Activated CD4-positive, alpha-beta T cell treated with anti-CD3 and anti-CD28 coated beads, Interleukin-2, amount 10 ng/mL, durations not matched to agents 24 days and 14 days (primary cell): ENCODE measurements at places on chromosomes 6 and 20.

DNA sequence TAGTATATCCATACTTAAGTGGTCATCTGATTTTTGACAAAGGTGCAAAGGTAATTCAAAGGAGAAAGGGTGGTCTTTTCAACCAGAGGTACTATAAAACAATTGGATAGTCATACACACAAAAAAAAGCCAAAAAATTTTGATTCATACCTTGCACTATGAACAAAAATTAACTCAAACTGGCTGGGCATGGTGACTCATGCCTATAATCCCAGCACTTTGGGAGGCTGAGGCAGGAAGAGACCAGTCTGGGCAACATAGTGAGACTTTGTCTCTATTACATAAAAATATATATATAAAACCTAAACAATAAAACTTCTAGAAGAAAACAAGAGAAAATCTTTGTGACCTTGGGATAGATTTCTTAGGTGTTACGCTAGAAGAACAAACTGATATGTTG is 43.8 kb upstream of the ADIG start:
- peak; percentile 14 for DNase-seq

DNA sequence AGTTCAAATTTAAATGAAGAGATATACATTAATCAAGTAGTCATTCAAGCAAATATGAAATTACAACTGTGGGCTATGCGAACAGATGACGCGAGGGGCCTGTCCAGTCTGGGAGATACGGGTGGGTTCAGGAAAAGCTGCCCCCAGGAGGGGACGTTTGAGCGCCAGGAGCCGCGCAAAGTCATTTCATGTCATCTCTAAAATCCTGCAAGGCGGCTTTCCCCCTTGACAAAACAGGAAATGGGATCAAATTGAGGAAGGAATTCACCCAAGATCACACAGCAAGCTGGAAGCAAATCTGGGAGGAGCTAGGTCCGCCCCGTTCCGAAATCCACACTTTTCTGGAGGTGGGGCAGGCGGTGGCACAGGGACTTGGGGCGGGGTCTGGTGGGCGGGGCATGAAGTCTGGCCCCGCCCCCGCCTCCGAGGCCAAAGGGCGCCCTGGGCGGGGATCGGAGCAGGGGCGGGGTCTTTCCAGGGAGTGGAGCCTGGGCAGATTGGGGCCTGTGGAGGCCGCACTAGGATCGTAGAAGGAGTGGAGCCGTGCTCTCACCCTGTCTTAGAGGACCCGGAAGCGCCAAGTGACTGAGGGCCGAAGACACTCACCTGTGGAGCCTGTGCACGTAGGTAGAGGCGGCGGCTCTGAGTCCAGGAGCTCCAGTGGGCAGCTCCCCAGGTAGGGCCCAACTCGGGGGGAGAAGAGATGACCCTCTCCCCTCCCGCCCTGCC is at the start of gene LPIN3:
LPIN3 (plus strand) TSS at position 495 of the 729 bp plus-strand sequence. CDS start 4,983 bp downstream, outside the sequence.
- peak; percentile 87 for DNase-seq

DNA sequence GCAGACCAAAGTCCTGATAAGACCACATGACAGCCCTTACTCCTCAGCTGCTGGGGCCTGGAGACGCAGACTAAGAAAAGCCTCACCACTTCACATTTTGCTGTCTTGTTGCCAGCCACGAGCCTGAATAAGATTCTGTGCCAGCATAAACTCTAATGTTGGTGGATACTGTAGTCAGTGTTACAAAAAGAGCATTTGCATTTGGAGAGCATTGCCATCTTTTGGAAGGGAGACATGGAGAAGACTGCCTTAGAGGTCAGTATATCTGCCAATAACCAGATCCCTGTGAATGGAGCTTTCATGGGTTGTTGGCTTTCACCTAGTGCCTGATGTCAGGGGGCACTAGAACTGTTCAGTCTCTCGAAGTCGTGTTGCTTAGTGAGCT is 315.2 kb downstream of the ZFAND3 start:
- no peak for DNase-seq

GRCh38 chr20:16397086-16397485 is 176.2 kb downstream of the KIF16B start:
- no peak for DNase-seq

- DNase-seq, result no peak
Measured at GRCh38 chr6:89313006-89313405, 2.1 kb downstream of the GABRR2 start.

DNA sequence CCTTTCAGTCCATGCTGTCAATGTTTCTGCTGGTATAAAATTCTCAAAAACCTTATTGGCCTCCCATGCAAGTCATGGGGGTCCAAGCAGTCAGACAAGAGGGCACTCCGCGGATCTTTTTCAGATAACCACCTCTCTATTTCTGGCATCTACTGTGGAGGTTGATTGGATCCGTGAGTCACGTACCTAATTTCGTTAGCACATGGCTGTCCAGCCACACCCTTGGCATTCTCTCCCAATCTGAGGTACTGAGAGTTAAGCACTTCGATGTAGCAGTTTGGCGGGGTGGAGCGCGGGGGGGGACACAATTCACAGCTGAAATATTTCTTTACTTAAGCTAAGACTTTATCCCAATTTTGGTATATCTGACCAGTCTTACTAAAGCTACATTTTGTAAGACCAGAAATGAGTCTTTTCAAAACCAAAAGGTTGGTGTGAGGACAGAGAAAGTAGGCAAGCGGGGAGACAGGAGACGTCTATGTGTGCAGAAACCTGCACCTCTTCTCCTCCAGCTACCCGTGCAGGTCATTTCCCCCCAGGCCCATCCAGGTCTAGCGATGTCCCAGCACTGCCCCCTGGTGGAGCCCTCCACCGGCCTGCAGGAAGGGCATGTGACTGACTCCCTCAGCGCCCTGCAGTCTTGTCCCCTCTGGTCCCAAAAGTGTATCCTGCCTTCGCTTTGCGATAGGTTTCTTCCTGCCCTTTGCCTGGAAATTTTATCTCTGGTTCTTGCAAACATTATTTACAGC is 113.1 kb downstream of the ADAT2 start:
- peak; percentile 82 for DNase-seq

GRCh38 chr6:157723376-157723775 is 99.7 kb upstream of the SNX9 start:
- no peak for DNase-seq

GRCh38 chr20:47612670-47613069 is 111.0 kb downstream of the NCOA3 start:
- peak; percentile 55 for DNase-seq

GRCh38 chr6:3803627-3804468 is 45.3 kb upstream of the FAM50B start:
- no peak for DNase-seq

DNA sequence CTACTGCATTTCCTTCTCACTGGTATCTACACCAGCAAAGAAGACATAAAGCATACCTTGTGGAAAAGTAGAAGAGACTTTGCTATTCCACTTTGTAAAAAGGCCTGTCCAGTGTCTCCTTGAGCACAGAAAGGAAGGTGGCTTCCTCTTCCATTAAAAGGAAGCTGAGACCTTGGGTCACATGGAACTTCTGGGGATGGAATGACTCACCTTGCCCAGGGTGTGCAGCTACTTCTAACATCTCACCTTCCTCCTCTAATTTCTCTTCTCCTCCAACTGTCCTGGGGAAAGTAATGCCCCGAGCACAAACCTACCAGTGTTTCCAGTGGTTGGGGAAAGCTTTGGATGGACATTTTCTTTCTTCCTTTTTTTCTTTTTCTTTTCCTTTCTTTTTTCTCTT is 848.8 kb upstream of the MAP3K7 start:
- no peak for DNase-seq

DNA sequence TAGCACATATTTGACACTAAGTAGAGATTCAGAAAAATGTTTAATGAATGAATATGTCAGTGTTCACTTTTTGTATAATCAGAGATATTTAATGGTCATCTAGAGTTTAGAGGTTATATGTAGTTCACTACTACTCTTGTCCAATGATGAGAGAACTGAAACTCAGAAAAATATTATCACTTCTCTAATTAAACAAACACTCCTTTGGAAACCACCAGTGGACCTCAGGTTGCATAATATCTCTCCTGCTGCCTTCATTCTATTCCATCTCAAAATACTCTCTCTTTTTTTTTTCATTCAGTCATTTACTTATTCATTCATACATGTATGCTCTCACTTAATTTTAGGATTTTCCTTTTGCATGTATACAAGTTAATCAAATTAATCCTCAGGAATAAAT is 423.1 kb upstream of the RNF217 start:
- no peak for DNase-seq

DNA sequence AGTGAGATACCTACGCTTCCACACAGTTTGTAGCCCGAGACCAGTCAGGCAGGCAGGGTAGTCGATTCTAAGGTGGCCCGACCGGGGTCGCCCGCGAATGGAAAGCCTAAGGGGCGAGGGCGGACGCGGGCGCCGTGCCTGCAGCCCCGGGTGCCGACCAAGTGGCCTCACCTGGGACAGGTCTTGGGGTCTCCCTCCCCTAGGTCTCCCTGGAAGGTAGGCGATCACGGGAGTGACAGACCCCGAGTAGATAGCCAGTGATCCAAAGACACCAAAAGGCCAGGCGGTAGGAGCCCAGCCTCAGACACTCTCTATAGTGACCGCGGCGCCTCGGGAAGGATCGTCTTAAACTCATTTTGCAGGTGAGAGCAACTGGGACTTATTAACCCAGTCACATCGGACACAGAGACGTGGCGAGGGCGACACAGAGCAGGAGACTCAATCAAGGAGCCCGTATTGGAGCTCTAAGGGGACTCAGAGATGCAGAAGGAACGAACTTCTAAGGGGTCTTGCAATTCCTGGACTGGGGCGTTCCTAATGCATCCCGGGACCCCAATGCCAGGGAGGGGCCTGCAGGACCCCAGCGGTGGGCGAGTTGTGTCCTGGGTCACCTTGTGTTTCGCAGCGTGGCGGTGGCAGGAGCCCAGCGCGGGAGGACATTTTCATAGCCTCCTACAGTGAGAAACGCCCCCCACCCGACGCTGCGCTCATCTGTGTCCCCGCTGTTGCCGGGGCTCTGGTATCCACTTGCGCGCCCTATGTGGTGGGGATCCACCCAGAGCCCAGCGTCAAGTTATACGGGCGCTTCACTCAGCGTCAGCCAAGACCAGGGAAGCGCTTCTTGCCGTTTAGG is 2.1 kb upstream of the VSX1 start:
- DNase-seq, result peak; percentile 83

GRCh38 chr6:41427642-41428335 is 92.4 kb downstream of the NCR2 start:
- DNase-seq, result peak; percentile 68

GRCh38 chr6:157323255-157323965 is at the start of gene TMEM242:
Gene TMEM242 (minus strand): TSS chr6:157323519. CDS start chr6:157323499, 20 bp downstream.
- peak; percentile 97 for DNase-seq

- no peak for DNase-seq
Measured at GRCh38 chr6:154157706-154158105, 118.7 kb downstream of the OPRM1 start.

DNA sequence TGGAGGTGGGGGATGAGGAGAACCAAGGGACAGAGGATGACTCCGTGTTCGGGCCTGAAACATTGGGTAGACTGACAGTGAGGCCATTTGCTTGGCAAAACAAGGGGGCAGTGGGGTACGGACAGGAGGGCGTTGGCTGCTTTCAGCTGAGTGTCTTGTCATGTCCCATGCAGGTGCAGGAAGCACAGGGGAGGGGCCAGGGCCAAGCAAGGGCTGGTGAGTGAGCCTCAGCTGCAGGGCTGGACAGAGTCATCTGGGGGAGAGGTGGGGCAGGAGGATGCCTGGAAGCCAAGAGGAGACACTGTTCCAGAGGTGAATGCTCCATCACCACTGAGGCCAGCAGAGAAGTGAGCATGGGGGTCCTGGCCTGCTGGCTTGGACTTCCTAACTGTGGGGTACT is 78.4 kb downstream of the ERMARD start:
- no peak for DNase-seq

DNA sequence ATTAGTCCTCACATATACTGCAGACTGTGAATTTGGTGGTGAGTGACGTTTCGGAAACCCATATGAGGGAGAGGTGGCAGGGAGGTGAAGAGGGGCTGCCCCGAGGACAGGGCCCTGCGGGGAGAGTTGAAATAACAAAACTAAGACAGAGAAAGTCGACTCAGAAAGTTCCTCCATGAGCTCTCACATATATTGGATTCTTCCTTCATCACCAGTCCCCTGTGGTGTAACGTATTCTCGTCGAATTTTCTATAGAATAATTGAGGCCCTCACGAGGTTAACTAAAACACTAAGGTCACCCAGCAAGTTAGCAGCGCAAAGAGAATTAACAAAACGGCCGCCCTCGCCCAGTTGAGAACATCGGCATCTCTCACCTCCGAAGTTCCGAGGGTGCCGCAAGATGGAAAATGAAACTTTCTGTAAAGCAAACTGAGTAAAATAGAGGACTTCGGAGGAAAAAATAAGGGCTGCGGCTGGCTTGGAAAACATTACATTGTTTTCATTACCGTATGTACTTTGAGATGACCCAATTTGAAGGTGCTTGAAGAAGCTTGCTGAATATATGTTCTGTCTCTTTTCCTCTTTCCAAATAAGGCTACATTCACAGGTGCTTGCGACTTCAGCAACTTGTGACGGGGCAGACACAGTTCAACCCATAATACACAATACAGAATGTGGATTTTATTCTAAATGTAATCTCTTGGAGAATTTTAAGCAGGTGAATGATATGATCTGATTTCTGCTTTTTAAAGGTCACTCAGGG is 490.9 kb upstream of the JARID2 start:
- no peak for DNase-seq

GRCh38 chr6:52611833-52612232 is 35.0 kb upstream of the TRAM2 start:
- no peak for DNase-seq

- no peak for DNase-seq
Measured at GRCh38 chr6:82013561-82014530, 233.7 kb downstream of the IBTK start.

DNA sequence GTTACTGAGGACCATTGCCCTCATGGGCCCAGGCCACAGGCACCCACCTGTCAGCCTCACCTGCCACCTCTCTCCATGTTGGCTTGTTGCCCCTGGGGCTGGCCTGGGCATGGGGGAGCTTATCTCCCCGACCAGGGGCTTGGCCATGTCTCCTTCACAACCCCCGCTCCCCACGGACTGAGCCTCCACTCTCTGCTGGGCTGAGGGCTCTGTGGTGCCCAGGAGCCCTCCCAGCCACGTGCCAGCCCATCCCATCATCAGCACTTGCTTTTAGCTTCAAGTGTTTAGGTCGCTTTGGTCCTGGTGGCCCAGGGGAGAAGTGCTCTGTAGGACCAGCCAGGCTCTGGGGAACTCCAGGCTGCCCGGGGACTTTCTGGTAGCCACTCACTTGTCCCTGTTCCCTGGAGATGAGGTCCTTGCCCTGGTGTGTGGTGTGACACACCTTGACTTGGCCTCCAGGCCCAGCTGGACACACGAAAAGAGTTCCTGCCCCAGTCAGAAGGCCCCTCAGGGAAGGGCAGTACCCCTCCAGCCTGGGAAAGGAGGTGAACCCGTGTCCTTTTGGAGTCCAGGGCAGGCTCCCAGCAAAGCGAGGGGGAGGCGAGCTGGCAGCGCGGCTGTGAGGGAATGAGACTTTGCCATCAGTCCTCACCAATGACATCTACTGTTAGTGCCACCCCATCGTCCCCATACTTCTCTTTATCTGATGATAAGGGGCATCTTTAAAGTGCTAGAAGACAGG is 352.6 kb downstream of the ZFAND3 start:
- DNase-seq, result no peak

DNA sequence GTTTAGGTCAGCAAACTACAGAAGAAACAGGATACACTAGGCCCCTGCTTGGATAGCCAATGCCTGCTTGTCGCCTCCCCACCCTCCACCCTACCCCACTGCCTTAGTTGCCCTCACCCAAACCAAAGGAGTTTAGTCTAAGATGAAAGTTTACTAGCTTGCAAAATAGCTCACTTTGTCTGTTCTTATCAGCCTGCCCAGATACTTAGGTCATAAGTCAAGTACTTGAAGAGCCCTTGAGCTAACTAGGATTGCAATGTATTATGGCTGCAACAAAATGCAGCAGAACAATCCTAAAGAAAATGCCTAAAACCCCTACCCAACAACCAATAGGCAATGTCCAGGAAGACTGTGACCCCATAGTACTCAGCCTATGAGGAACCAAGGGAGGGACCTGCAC is 7.3 kb upstream of the ENTPD6 start:
- no peak for DNase-seq
